Fibroblast of the conjunctiva (primary cell): ENCODE measurements at places on chromosomes 7 and 10.

DNA sequence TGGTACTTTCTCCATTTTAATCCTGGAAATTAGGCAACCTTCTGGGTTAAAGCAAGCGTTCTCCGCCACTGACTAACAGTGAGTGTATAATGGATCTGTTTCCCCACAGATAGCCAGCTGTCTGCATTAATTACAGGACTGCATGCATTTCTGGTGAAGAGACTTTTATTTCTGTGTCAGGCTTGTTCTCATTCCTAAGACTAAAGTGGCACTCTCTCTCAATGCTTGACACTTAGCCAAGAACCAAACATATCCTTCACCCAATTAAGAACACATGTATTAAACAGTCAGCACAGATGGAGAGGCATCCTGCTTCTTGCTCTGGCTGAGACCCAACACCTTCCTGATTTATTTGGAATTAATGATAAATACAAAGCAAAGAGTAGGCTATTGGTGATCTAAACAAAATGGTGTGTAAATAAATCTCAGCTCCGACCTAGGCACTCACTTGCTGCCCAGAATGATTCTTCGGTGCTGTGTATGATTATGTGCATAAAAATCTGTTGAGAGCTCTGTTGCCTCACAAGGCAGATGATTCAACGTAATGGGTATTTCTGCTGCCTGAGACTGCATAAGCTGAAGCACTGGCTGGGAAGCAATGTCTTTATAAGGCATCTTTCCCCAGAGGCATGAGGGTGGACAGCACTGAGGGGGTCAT is 16.8 kb downstream of the CALU start:
- peak; percentile 90 for DNase-seq

- DNase-seq = no peak
These were observed 24.7 kb downstream of the LRMDA start for GRCh38 chr10:75456122-75456521.

DNA sequence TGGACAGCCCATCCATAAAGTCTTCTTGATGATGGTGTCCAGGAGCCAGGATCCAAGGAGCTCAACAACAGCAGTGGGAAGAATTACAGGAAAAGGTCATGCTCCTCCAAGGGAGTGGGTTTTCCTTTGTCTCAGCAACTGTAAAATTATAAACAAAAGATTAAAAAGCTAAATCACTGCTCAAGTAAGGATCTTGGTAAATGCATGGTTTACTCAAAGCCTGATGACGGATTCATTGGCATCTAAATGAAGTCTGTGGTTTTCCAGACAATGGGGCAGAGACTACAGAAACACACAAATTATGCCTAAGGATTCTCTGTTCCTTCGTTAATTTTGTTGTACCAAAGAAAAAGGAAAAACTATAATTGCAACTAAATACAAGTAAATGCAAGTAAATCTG is 36.4 kb upstream of the DLX6 start:
- no peak for DNase-seq

DNA sequence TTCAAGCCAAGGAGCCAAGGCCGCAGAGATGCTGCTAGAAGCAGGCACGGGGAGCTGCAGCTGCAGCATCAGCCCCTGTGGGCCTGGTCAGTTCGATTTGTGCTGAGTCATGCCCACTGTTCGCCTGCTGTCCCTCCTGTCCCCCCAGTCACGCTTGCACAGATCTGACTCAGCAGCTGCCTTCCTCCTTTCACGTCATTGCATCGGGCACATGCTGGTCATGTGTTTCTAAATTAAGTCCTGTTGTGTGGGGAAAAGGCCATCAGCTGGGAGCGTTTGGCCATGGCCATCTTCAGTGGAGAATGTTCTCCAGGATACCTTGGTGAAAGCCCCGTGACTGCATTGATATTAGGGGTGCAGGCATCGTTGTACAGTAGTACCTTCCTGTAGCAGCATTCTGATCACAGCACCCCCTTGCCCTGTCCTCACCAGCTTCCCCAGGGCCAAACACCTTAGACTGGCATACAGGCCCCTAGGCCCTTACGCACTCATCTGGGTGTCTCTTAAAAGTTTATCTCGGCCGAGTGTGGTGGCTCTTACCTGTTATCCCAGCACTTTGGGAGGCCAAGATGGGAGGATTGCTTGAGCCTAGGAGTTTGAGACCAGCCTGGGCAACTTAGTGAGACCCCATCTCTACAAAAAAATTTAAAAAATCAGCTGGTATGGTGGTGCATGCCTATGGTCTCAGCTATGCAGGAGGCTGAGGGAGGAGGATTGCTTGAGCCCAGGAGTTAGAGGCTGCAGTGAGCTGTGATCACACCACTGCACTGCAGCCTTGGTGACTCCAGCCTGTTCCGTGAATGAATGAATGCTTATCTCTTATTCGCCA is 23.2 kb downstream of the POR start:
- DNase-seq = peak; percentile 89

DNA sequence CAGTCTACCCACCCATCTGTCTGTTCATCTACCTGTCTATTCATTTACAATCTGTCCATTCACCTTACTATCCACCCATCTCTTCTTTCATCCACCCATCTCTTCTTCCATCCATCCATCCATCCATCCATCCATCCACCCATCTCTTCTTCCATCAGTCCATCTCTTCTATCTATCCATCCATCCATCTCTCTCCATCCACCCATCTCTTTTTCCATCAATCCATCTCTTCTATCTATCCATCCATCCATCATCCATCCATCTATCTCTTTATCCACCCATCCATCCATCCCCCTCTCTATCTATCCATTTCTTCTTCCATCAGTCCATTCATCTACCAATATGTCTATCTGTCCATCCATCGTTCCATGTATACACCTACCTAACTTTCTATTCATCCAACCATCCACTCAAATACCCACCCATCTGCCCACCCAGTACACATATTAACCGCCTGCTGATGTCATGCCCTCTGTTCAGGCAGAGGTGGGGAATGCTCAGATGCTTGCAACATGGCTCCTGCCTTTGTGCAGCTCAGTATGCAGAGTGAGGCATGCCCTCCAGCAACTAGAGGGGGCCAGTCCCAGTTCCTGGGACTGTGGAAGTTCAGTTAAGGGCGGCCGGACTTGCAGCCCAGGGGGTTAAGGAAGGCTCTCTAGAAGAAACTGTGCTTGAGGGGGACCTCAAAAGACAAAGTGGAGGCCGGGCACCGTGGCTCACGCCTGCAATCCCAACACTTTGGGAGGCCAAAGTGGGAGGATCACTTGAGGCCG is 11.3 kb upstream of the MLXIPL start:
- no peak for DNase-seq

GRCh38 chr7:56083150-56083785 is 9.5 kb downstream of the PHKG1 start:
- no peak for DNase-seq

- no peak for DNase-seq
These were observed 2.4 kb downstream of the PURB start for GRCh38 chr7:44882899-44883298.

GRCh38 chr10:6766131-6766801 is 186.2 kb upstream of the PRKCQ start:
- DNase-seq = peak; percentile 92

GRCh38 chr7:129951226-129952085 is 1.3 kb downstream of the UBE2H start:
- DNase-seq = no peak

GRCh38 chr7:28083164-28083997 is 97.2 kb downstream of the JAZF1 start:
- DNase-seq = peak; percentile 81

- DNase-seq = no peak
These were observed 3.2 kb upstream of the LIPF start for GRCh38 chr10:88661018-88661417.

DNA sequence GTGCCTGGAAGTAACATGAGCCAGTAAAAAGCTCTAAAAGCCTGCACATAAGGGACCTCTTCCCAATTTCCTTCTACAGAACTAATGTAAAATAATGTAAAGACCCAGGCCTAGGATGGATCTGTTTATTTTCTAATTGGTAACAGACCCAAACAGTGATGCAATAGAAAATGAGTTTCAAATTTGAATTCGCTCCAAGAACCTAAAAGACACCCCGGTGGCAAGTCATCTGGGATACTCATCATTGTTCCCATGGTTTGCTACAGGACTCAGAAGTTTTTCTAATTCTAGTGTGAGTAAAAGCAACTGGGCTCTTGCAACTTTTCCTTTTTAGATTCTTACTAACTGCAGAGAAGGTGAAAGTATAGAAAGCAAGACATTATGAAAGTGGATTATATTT is 271.3 kb upstream of the CACNA2D1 start:
- peak; percentile 42 for DNase-seq

- DNase-seq = no peak
These were observed 32.3 kb upstream of the CELF2 start for GRCh38 chr10:10985361-10985760.

DNA sequence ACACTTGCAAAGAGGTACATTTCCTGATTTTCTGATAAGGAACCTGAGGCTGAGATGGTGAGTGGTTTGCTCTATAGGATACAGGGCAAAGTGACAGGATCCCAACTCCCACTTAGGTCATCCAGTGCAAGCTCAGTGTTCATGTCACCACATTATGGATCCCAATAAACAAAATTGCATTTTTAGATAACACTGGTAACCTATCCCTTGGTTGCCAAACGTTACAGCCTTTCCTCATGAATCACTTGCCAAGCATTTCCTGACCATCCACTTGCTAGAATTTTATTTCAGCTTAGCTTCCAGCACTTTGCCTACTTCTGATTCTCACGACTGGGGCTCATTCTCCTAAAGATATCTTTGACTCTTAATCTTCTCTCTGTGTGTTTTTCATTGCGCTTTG is 131.4 kb upstream of the ODAD2 start:
- DNase-seq = no peak

DNA sequence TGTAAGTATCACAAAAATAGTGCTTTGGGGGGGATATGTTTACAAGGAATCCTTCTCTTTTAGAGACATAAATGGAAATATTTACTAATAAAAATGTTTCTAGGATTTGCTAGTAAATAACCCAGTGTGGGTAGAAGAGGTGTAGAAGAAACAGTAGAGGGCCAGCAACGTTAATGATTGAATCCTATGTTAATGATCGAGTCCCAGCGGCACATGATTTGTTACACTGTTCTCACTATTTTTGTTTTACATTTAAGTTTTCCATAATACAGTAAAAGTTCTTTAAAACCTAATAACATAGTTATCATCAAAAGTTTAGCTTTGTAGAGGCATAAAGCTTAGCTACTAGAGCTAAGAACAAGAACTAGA is 66.0 kb downstream of the UBE2H start:
- DNase-seq = no peak

GRCh38 chr10:77927402-77928246 is 1.1 kb upstream of the DLG5 start:
- DNase-seq = no peak

DNA sequence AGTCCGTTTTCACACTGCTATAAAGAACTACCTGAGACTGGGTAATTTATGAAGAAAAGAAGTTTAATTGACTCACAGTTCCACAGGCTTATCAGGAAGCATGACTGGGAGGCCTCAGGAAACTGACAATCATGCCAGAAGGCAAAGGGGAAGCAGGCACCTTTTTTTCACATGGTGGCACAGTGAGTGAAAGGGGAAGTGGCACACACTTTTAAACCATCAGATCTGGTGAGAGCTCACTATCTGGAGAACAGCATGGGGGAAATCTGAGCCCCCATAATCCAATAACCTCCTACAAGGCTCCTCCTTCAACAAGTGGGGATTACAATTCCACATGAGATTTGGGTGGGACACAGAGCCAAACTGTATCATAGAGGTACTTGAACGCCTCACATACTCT is 30.0 kb downstream of the AGR3 start:
- no peak for DNase-seq

DNA sequence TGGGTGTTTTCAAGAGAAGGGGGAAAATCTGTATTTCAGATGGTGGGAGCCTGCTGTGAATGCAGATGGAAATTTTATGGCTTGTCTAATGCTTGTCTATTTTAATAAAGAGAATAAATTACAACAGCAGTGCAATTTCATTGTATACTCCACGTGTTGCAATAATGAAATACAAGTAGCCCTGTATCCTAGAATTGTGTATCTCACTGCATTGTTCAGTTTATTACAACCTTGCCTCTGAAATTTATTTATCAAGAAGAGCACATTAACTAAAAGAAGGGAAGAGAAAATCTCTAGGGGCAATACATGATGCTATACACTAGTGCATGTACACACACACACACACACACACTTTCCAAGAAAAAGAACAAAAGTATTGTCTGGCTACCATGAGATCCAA is 21.8 kb downstream of the ANK3 start:
- no peak for DNase-seq

DNA sequence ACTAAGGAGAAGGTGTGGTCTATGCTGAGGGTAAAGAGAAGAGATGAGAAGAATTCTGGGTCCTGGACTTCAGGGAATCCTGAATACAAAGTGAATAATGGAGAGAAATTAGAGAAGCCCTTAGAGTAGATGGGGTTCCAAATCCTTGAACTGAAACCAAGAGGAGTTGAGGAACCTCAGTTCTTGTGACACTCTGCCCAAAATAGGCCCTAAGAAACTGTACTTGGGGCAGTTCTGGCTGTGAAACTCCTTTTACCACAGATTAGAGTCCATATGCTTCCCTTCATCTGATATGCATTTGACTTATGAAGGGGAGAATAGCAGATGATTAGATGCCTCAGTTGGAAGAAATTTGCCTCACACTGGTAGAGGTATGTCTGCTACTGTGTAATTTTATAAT is 19.0 kb downstream of the TES start:
- DNase-seq = no peak

DNA sequence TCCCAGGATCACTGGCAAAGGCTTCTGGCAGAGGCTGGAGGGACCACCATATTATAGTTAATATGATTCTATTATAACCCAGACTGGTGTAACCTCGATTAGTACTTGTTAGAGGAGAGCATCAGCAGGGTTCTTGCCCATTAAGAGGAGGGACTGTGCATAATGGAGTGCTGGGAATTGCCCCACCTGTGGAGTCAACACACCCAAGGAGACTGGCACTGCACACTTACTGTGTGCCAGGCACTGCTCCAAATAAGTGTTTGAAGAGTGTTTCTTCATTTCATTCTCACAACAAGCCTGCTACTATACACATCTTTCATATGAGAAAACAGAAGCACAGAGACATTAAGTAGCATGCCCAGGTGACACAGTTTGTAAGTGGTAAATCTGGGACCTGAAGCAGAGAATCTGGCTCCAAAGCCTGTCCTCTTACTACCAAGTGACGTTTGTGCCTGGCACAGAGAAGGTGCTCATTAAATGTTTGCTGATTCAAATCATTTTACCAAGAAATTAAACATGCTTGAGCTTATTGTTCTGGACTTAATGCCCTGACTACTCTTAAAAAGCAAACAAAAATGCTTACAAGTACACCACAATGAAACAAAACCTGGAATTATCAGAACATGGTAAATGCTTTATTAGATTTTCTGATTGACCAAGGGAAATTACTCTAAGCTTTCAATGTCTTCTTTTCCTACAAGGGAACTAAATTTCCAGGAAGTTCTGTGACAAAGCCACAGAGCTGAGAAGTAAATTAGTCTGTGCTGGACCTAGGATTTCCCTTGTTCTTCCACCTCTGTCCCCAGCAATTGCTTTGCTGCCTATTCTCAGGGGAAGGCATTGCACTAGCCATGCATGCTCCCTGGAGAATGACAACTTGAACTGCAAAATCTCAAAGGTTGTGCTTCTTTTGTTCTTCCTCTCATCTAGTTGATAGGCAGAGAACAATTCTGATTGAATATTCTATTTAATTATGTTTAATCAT is 809 bp downstream of the SLC13A1 start:
- no peak for DNase-seq
